ENCODE measurements at places on chromosomes 3 and 15.

DNA sequence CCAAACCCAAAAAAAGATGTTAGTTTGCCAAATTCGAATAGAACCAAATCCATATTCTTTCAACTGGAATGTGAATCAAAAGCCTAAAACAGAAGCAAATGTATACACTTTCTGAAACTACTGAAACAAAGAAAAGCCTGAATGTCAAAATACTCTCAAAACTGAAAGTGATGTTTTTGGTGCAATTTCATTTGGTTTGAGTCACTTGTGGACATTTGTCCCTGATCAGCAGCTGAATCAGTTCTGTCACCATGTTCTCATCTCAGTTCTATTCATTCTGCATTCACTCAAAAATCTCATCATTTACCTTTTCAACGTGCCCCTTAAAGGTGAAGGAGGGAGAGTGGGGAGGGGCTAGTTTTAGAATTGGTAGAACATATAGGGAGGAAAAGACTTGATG, 266.8 kb downstream of the ABHD5 start:
- no peaks in the 10 kb centered on the region for H3K4me1 ChIP-seq
- no peak overlapping the region for H3K27ac ChIP-seq
- H3K36me3 ChIP-seq = no peaks in the 10 kb centered on the region
- peaks cover 49% of the 10 kb centered on the region for H3K27me3 ChIP-seq
- H3K4me3 ChIP-seq = no peak overlapping the region

DNA sequence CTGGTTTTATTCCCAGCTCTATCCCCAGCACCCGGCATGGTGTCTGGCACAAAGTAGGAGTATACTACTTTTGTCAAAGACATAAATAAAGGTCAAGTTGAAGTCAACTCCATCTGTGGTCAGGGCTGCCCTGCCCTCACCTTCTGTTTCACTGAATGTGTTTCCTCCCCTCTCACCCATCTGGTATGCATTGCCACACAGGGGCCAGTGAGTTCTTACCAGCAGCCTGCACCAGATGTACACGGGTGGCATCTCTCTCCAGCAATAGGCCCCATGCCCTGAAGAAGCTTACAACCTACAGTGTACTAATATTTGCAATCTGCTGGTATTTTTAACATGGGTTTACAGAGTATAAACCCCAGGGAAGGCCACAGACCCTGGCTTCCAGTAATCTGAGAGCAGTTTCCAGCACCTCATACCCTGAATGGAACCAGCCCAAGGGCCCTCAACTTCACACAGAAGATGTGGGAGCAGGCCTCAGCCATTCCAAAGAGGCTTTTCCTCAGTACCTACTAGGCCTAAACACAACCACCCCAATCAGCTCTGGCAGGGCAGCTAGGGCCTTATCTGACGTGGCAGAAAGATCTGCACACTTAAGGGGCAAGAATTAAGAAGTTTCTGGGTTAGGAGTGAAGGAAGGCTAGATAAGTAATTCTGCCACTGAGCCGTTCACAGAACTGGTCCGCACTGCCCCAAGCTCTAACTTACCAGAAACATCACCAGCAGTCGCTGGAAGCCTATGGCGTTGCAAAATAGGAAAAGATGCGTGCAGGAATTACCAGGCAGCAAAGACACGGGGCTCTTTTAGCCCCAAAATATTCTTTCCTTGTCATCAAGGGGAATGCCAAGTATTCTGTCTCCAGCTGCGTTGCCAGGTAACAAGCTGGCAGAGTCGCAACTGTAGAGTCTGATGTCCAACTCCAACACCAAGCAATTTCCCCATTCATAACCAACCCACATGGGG, 2.1 kb downstream of the IDH2 start:
- H3K4me3 ChIP-seq = peak overlapping the region; percentile 78
- DNase-seq = no peak
- H3K36me3 ChIP-seq = peaks cover 27% of the 10 kb centered on the region
- H3K27ac ChIP-seq = peak overlapping the region; percentile 97
- H3K4me1 ChIP-seq = peaks cover 73% of the 10 kb centered on the region

DNA sequence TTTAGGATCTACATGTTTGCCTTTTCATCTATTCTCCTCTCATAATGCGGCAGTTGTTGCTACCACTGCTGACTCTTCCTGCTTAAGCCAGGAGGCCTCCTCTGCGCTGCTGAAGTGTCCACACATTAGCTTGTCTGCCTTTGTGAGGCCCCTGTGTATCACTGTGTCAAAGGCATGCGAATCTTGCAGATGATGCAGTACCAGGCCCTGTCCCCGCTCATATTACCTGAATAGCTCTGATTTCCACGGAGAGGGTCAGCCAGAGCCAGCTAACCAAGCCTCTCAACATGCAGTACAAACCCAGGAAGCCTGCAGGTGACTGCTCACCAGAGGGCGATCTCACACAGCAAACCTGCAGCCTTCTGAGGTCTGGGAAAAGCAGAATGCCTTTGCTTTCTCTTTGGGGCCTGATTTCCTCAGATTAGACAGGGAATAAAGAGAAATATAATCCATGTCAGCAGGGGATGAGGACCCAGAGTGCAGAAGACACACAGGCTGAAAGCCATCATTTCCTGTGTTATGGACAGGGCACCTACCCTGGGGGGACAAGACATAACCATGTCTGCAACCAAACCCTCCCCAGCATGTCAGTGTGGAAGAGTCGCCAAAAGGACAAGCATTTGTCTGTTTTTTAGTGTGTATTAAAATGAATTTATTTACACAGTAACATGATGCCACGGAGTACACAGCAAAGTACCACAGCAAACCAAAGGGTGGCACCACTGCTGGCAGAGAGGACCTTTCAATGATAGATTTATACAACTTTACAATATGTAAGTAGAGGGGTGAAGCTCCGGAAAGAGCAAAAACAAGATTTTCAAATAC, 36.8 kb upstream of the TSPAN3 start:
- H3K27me3 ChIP-seq = peaks cover 5% of the 10 kb centered on the region
- peak; percentile 65 for DNase-seq
- H3K4me1 ChIP-seq = no peaks in the 10 kb centered on the region
- no peaks in the 10 kb centered on the region for H3K36me3 ChIP-seq

DNA sequence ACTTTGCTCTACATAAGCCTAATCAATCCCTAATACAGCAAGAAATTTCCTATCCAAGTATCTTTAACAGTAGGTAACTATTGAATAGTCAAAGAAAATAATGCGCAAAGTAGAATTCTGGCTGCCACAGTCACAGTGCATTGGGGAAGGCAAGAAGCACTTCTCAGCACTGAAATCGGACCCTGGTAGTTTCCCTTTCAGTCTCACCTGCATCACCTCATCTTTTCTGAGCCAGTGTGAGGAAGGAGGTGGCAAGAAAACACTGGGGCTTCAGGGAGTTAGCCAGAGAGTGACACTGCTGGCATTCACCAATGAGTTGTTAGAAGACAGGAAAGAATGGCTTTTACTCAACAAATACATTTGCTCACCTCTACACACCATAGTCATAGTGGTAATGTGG, 8.3 kb downstream of the TRIM42 start:
- H3K36me3 ChIP-seq = no peaks in the 10 kb centered on the region
- no peak for DNase-seq
- no peak overlapping the region for H3K27ac ChIP-seq

GRCh38 chr3:155047672-155048071, 32.4 kb upstream of the MME start:
- H3K27ac ChIP-seq = no peak overlapping the region
- no peaks in the 10 kb centered on the region for H3K36me3 ChIP-seq

DNA sequence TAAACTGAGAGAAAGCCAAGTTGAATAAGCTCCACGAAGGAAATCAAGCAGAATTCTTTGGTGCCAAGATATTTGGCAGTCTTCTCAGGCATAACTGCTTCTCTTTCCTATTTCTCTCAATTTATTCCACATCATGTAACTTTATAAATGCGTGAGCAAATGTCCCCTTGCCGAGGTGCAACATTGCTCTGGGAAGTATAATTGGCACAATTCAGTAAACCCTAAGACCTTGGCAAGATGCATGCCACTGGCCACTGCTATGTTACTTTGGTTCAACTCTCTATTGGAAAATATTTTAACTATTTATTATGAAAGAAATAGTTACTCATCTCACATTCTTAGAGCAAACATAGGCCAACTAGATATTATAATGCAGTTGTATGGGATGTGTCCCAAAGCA, 170.2 kb downstream of the SUCNR1 start:
- DNase-seq = no peak
- no peak overlapping the region for H3K27ac ChIP-seq
- peaks cover 15% of the 10 kb centered on the region for H3K27me3 ChIP-seq
- peaks cover 4% of the 10 kb centered on the region for H3K4me1 ChIP-seq
- H3K36me3 ChIP-seq = no peaks in the 10 kb centered on the region

- no peaks in the 10 kb centered on the region for H3K36me3 ChIP-seq
- H3K27me3 ChIP-seq = peaks cover 13% of the 10 kb centered on the region
- no peak for DNase-seq
- H3K4me1 ChIP-seq = no peaks in the 10 kb centered on the region
- H3K27ac ChIP-seq = no peak overlapping the region
Observed at GRCh38 chr3:133066026-133066425, 27.8 kb downstream of the TMEM108 start.

DNA sequence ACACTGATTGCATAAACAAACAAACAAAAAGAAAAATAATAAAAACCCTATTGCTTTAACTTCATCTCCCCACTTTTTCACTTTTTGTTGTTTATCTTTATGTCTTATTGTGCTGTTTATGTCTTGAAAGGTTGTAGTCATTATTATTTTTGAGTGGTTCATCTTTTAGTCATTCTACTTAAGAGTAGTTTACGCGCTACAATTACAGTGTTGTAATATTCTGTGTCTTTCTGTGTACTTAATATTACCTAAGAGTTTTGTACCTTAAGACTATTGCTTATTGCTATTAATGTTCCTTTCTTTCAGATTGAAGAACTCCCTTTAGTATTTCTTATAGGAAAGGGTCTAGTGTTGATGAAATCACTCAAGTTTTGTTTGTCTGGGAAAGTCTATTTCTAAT, 28.1 kb downstream of the TM4SF18 start:
- no peak for DNase-seq
- no peak overlapping the region for H3K27ac ChIP-seq
- no peak overlapping the region for H3K4me3 ChIP-seq
- H3K36me3 ChIP-seq = no peaks in the 10 kb centered on the region

- H3K27ac ChIP-seq = no peak overlapping the region
- H3K36me3 ChIP-seq = no peaks in the 10 kb centered on the region
Observed at GRCh38 chr3:7700539-7700938, 801.1 kb upstream of the LMCD1 start.

- H3K36me3 ChIP-seq = no peaks in the 10 kb centered on the region
- no peak overlapping the region for H3K27ac ChIP-seq
- H3K4me3 ChIP-seq = no peak overlapping the region
- no peaks in the 10 kb centered on the region for H3K4me1 ChIP-seq
Observed at GRCh38 chr3:69451594-69451993, 65.7 kb upstream of the FRMD4B start.

DNA sequence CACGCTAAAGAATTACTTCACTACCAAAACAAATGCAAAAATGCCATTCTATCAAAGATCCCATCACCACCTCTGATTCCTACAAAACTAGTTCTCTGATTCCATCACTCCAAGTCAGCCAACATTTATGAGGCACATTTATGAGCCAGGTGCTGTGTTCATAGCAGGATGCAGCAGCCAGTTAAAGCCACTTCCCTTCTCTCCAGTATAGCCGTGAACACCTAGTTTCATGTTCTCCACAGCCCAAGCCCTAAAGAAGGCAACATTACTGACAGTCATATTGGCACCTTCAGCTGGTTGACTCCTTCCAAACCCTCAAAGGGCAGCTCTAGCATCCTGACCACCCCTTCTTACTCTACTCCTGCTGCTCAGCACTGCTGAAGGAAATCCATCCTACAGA, 36.4 kb downstream of the RYK start:
- DNase-seq = no peak
- no peak overlapping the region for H3K27ac ChIP-seq
- H3K36me3 ChIP-seq = peaks cover 6% of the 10 kb centered on the region
- no peak overlapping the region for H3K4me3 ChIP-seq
- peaks cover 9% of the 10 kb centered on the region for H3K4me1 ChIP-seq
- peaks cover 3% of the 10 kb centered on the region for H3K27me3 ChIP-seq

DNA sequence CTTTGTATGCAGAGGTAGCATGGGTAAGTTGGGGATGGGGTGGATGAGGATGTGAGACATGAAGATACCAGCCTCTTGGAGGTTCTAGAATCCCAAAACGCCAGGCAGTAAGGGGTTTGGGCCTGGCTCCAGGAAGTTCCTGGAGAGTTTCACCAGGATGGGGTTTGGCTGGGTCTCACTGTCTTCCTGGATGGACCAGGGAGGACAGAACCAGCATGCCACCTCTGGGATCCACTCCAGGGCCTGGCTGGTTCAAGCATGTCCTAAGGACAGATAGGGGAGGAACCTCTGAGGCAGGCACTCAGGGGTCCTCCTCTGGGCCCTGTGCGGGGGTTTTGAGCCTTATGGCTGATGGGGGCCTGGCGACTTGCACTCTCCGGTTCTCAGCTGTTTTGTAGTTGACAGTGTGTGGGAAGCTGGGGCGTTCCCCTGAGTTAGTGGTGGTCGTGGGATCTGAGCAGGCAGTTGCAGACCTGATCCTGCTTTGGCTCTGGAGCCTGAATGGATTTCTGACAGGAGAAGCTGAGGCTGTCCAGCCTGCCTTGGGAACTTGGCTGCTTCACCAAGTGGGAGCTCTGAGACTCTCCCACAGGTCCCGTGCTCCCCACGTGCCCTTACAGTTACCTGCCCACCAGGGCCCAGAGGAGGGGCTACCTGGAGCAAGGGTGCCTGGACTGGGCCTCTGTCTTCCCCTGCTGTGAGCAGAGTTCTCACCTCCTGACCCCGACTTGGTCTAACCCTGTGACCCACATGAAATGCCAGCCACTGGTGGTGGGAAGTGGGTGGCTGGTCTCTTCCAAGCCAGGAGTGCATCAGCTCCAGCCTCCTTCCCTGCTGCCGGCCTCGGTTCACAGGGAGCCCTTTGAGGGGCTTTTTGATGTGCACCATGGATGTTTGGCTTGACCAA, 128.4 kb downstream of the EEFSEC start:
- H3K27me3 ChIP-seq = no peaks in the 10 kb centered on the region
- no peak for DNase-seq
- H3K4me1 ChIP-seq = no peaks in the 10 kb centered on the region
- H3K27ac ChIP-seq = no peak overlapping the region
- H3K36me3 ChIP-seq = no peaks in the 10 kb centered on the region

DNA sequence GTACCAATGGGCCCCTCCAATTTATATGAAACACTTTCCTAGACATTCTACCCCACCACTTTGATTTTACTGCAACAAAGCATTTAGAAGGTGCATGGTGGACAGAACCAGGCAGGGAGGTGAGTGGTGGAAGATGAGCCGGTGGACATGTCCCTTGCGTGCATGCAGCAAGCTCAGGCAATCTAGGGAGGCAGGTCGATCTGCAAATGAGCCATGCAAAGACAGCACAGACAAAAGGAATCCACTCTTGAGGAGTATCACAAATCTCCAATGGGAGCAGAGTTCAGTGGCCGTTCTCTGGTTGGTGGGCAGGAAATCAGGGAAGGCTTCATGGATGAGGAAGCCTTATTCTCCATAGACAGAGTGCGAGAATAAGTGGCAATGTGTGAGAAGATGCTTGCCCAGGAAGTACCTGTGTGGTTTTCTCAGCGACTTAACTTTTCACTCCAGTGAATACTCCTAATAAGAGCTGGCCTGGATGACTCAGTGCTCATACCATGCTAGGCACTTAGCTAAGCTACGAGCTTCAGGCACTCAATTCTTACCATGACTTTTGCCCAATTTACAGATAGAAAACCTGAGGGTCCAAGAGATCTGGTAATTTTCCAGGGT, 152.5 kb downstream of the FOXP1 start:
- peaks cover 20% of the 10 kb centered on the region for H3K36me3 ChIP-seq
- H3K27me3 ChIP-seq = peaks cover 3% of the 10 kb centered on the region
- DNase-seq = no peak
- H3K4me3 ChIP-seq = no peak overlapping the region
- H3K4me1 ChIP-seq = peaks cover 84% of the 10 kb centered on the region

Measured in activated naive CD4-positive, alpha-beta T cell treated with anti-CD3 and anti-CD28 coated beads, Interleukin-2, amount 10 ng/mL, durations not matched to agents 7 days and 5 days (primary cell).